ENCODE measurements at places on chromosomes 2 and 18. TPM values are rescaled to one million over a fixed set of nuclear protein-coding genes. Genes with fewer than 3 reads are reported as not detected.
A peak's percentile ranks its signal among the peaks of the same experiment; 100 is the strongest.

- no peaks in the 10 kb centered on the region for H3K4me1 ChIP-seq
- no peak overlapping the region for H3K4me3 ChIP-seq
These were observed 82.1 kb downstream of the HS6ST1 start for GRCh38 chr2:128236491-128237035.

The CDH2 gene
- polyA plus RNA-seq: 12.3 TPM

GRCh38 chr2:217941886-217942728 lies 60.7 kb downstream of the TNS1 start:
- no peaks in the 10 kb centered on the region for H3K36me3 ChIP-seq
- H3K27ac ChIP-seq: peak overlapping the region; percentile 68
- peak overlapping the region; percentile 50 for H3K4me3 ChIP-seq
- H3K27me3 ChIP-seq: no peaks in the 10 kb centered on the region
- DNase-seq: no peak

The SPDYA gene
- 0.53 TPM for polyA plus RNA-seq

DNA sequence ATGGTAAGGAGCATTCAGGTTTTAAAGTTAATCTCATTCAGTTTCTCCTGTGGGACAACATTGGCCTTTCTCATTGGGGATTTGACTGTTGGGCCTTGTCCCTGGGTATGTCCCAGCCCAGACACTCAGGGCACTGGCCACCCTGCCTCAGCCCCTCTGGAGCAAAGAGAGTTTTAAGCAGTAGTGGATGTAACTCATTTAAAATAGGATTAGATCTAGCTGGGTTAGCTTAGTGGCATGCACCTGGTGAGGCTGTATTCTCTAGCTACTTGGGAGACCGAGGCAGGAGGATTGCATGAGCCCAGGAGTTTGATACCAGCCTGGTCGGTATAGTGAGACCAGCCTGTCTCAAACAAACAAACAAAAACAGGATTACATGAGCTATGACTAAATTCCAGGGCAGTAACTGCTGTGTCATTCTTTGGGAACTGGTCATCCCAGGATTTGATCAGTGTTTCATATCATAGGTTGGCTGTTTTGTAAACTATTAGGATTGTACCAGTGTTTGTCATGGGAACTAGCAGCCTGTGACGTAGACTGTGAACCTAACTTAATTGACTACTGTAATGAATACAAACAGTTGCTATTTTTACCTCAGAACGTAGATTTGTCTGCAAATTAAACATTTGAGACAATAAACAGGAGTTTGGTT lies 12.5 kb downstream of the INPP4A start:
- no peak for DNase-seq
- H3K36me3 ChIP-seq: no peaks in the 10 kb centered on the region
- H3K27ac ChIP-seq: no peak overlapping the region
- peaks cover 2% of the 10 kb centered on the region for H3K4me1 ChIP-seq
- no peak overlapping the region for H3K4me3 ChIP-seq

GRCh38 chr2:192146069-192147015 lies 48.4 kb downstream of the TMEFF2 start:
- H3K27ac ChIP-seq: no peak overlapping the region
- H3K36me3 ChIP-seq: no peaks in the 10 kb centered on the region
- no peaks in the 10 kb centered on the region for H3K4me1 ChIP-seq
- H3K4me3 ChIP-seq: no peak overlapping the region
- no peaks in the 10 kb centered on the region for H3K27me3 ChIP-seq

DNA sequence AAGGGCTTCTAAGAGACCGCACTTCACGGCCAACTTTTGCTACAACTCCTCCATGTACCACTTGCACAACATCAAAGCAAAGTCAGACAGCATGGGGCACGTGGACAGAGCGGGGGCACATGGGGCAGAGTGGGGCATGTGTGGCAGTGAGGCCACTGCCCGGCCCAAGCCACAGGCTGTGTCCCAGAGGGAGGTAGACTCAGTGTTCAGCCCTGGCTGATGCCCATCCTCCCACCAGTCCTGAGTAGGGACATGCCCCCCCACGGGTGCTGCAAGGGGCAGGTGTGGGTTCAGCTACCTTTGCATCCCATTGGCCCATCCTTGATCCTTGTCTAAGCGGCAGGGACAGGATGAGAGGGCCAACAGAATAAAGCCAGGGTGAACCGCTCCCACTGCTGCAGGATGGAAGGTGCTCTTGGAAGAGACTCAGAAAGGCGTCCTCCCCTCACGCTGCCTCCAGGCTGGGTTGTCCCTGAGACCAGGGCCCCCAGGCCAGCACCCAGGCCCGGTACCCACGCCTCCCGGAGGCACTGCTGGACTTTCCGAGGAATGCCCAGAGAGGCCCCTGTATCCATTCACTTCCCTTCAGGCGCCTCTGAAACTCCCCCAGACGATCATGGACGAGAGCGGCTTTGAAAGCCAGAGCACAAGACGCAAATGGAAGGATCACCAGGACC lies 218.2 kb downstream of the NDUFA10 start:
- no peaks in the 10 kb centered on the region for H3K27me3 ChIP-seq
- no peak overlapping the region for H3K27ac ChIP-seq
- no peak overlapping the region for H3K4me3 ChIP-seq
- DNase-seq: peak; percentile 7
- no peaks in the 10 kb centered on the region for H3K36me3 ChIP-seq

GRCh38 chr18:43122955-43123354 lies 7.5 kb upstream of the RIT2 start:
- no peak overlapping the region for H3K27ac ChIP-seq
- no peaks in the 10 kb centered on the region for H3K27me3 ChIP-seq
- no peak for DNase-seq
- no peaks in the 10 kb centered on the region for H3K36me3 ChIP-seq

GRCh38 chr2:85312404-85312803 lies 15.4 kb downstream of the TGOLN2 start:
- H3K36me3 ChIP-seq: no peaks in the 10 kb centered on the region
- no peaks in the 10 kb centered on the region for H3K27me3 ChIP-seq
- no peak for DNase-seq
- H3K4me3 ChIP-seq: no peak overlapping the region
- H3K27ac ChIP-seq: no peak overlapping the region
- peaks cover 4% of the 10 kb centered on the region for H3K4me1 ChIP-seq

DNA sequence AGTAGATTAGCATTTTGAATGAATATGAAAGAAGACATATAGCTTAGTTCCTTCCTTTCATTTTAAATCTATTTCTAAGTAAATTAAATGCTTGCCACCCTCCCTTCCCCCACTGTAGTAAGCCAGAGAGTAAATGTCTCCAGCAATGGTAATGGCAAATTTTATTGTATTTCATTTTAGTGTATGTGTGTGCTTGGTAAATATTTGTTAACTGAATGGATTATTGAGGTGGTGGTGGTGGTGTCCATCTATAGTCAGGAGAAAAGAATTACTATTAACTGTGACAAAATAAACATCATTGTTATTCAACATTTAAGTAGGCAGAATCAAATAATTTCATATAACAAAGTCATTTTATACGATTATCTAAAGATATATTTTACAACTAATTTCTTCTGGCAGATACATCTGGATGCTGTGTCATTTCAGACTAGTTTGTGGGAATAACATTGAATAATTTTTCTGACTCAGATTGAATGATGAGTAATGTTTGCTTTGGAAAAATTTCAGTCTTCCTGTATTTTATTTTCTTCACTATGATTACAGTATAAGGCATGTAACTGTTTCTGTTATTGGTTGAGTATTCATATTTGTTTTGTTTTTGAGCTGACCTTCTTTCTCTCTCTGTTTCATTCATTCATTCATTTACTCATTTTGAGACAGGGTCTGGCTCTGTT lies 18.3 kb downstream of the ASXL3 start:
- H3K27me3 ChIP-seq: no peaks in the 10 kb centered on the region
- peaks cover 1% of the 10 kb centered on the region for H3K4me1 ChIP-seq
- no peak overlapping the region for H3K4me3 ChIP-seq
- no peaks in the 10 kb centered on the region for H3K36me3 ChIP-seq
- no peak overlapping the region for H3K27ac ChIP-seq

DNA sequence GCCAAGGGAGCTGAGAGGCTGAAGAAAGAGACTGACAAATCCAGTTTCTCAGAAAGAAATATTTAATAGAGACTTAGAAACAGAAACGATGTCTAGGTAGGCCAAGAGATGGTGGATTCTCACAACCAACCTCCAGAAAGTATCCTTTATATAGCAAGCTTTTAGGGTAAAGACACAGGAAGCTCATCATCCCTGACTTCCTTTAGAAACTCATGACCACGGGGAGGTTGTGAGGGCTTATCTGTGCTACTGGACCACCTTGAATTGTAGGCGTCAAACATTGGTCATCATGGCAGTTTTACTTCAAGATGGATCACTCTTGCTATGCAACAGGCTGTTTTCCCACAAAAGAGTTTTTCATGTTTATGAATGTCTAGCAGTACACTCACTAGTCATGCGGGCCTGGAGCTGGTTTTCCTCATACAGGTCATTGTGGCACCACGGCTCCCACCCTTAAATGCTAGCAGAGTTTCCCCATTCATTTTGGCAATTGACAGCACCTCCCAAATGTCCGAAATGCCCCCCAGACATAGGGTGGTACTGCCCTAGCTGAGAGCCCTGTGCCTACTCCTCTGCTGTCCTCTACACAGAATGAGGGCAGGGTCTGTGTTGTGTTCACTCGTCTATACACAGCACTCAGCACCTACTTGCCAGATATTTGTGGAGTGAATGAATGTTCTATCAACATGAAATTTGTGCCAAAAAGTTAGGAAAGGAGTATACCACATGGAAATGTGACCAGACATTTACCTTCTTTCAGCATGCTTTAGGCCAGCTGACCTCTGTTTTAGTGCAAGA lies 89.0 kb downstream of the TMEM247 start:
- no peak for DNase-seq
- peak overlapping the region; percentile 79 for H3K27ac ChIP-seq
- H3K27me3 ChIP-seq: no peaks in the 10 kb centered on the region
- H3K4me1 ChIP-seq: peaks cover 19% of the 10 kb centered on the region
- H3K4me3 ChIP-seq: no peak overlapping the region
- no peaks in the 10 kb centered on the region for H3K36me3 ChIP-seq

DNA sequence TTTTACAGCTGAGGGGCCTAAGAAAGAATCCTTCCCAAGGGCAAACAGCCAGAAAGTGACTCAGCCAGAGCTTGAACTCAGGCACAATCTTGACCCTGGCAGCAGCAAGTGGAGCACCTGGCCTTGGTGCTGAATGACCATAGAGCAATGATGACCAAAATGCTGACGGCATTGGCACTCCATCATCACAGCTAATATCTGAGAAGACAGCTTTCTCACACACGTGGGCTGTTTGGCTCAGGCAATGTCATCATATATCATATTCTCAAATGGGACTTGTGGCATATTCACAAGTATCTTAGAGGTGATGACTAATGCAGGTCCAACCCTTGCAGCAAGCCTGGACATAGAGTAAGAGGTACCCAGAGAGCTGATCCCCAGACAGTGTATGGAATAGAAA lies 443.9 kb upstream of the MYT1L start:
- H3K4me1 ChIP-seq: no peaks in the 10 kb centered on the region
- no peak for DNase-seq
- H3K27me3 ChIP-seq: no peaks in the 10 kb centered on the region
- H3K36me3 ChIP-seq: no peaks in the 10 kb centered on the region
- H3K4me3 ChIP-seq: no peak overlapping the region

DNA sequence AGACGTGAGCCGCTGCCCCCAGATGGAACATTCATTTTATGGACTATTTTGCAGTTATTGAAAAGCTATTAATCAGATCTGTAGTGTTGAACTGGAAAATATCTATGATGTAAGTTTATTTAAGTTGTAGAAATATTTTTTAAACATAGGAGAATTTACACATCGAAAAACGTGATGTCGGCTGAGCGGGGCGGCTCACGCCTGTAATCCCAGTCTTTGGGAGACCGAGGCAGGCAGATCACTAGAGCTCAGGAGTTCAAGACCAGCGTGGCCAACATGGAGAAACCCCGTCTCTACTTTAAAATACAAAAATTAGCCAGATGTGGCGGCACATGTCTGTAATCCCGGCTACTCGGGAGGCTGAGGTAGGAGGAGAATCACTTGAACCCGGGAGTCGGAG lies 2.0 kb upstream of the TIA1 start:
- no peaks in the 10 kb centered on the region for H3K36me3 ChIP-seq
- H3K27me3 ChIP-seq: no peaks in the 10 kb centered on the region
- H3K27ac ChIP-seq: no peak overlapping the region
- no peak overlapping the region for H3K4me3 ChIP-seq
- DNase-seq: no peak

DNA sequence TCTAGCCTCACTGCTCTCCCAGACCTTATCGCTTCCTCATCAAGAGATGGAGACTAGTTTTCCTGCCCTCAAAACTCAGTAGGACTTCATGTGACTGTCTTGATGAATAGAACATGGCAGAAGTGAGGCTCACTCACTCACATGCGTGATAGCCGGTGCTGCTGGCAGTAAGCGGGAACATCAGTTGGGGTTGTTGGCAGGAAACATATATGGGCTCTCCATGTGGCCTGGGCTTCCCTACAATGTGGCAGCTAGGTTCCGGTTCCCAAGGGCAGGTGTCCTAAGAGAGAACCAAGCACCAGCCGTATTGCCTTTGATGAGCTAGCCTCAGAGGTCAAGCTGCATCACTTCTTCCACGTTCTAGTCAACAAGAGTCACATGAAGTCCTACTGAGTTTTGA lies 15.2 kb upstream of the FAHD2A start:
- H3K4me3 ChIP-seq: no peak overlapping the region
- H3K27me3 ChIP-seq: no peaks in the 10 kb centered on the region
- peaks cover 32% of the 10 kb centered on the region for H3K4me1 ChIP-seq
- H3K27ac ChIP-seq: no peak overlapping the region
- no peak for DNase-seq
- H3K36me3 ChIP-seq: no peaks in the 10 kb centered on the region

GRCh38 chr2:23425885-23426262 lies 40.9 kb downstream of the KLHL29 start:
- H3K4me3 ChIP-seq: no peak overlapping the region
- H3K27me3 ChIP-seq: no peaks in the 10 kb centered on the region
- no peak overlapping the region for H3K27ac ChIP-seq
- no peaks in the 10 kb centered on the region for H3K36me3 ChIP-seq

- no peak for DNase-seq
- H3K4me3 ChIP-seq: no peak overlapping the region
- no peaks in the 10 kb centered on the region for H3K36me3 ChIP-seq
- H3K4me1 ChIP-seq: peaks cover 5% of the 10 kb centered on the region
These were observed 319.7 kb downstream of the AFF3 start for GRCh38 chr2:99822474-99823207.

DNA sequence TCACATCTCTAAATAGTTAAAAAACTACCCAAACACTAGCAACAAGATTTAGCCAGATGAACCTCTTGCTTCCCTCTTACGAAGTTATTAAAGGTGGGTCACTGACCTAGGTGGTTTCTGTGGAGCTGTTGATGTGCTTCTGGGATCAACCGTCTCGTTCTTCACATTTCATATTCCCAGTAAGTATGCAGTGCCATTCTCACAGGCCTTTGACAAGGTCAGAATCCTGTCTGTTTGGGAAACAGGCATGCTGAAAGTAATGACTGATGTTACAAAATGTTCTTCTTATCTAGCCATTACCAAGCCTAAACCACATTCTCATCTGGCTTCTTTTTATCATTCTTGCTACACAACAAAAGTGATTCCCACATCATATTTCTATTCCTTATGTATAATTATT lies 70.3 kb downstream of the WDR7 start:
- H3K27ac ChIP-seq: no peak overlapping the region
- no peaks in the 10 kb centered on the region for H3K36me3 ChIP-seq
- H3K27me3 ChIP-seq: no peaks in the 10 kb centered on the region

- no peaks in the 10 kb centered on the region for H3K36me3 ChIP-seq
- no peak overlapping the region for H3K27ac ChIP-seq
- H3K4me3 ChIP-seq: no peak overlapping the region
- DNase-seq: no peak
These were observed 124.8 kb downstream of the PHLPP1 start for GRCh38 chr18:62839874-62840713.

Data from ovary (tissue), 10 donors.